Astrocyte of the spinal cord (primary cell): ENCODE measurements at places on chromosomes 7 and 10.
A peak's percentile ranks its signal among the peaks of the same experiment; 100 is the strongest.

- DNase-seq = no peak
These were observed 22.7 kb downstream of the CDHR3 start for GRCh38 chr7:105985672-105986215.

GRCh38 chr10:30747633-30748032 is 118.1 kb upstream of the LYZL2 start:
- DNase-seq = peak; percentile 51

DNA sequence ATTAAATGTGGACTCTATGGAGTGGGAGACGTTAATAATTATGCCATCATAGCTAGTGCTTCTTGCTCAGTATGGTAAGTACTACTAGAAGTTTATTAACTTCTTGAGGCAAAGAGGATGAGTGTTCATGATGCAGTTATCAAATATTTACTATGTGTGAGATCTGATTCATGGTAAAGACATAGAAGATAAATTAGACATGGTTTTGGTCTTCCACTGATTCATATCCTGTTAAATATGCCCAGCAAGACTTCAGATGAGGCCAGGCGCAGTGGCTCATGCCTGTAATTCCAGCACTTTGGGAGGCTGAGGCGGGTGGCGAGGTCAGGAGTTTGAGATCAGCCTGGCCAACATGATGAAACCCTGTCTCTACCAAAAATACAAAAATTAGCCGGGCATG is 547.1 kb upstream of the ANKRD30A start:
- DNase-seq = peak; percentile 74

DNA sequence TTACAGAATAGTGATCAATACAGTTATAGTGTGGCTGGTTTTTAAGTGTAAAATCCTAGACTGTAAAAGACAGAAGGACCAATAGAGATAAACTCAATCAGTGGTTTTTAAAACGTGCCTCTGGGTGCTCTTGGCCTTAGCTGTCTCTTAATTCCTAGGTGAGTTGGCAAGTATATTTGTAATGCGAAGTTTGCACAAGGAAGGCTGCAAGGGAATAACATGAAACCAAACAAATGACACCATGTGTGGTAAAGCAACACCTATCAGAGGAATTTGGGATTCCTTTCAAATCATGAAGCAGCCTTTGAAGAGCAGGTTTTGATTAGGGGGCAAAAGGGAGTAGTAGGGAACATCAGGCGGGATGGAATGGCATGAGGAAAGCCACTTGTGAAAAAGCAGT is 284.6 kb downstream of the INHBA start:
- DNase-seq = no peak
